ENCODE measurements at places on chromosomes 5 and 9.

DNA sequence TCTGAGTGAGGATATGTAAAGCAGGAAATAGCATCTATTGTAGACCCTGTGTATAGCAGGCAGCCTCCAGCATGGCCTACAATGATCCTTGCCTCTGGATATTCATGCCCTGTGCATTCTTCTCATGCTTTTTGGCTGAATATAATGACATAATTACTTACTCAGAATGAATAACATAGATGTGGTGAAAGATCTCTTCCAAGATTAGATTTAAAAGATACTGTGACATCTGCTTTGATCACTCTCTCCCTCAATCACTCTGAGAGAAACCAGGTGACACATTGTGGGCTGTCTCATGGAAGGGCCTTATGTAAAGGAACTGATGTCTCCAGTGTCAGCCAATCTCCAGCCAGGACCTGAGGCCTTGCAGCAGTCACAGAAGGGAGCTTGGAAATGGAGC is 376.7 kb downstream of the DNAH5 start:
- DNase-seq, result no peak

DNA sequence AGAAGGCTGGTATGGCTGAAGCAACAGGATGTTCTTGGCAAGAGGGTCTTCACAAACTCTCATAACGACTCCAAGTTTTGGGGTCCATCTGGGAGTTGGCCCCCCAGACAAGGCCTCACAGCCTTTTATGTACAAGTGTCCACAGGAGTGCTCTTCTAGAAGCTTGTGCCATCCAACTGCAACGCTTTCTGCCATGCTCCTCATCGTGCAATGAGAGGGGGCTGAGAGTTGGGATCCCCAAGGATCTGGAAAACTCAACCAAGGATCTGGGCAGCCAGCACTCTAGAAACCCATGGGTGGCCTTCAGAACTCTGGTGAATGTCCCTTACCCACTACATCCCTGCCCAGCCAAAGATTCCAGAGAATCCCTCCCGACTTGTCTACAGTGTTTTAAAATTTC is 8.5 kb upstream of the AMBP start:
- no peak for DNase-seq

- no peak for DNase-seq
Measured at GRCh38 chr5:173807181-173807655, 80.9 kb upstream of the CPEB4 start.

DNA sequence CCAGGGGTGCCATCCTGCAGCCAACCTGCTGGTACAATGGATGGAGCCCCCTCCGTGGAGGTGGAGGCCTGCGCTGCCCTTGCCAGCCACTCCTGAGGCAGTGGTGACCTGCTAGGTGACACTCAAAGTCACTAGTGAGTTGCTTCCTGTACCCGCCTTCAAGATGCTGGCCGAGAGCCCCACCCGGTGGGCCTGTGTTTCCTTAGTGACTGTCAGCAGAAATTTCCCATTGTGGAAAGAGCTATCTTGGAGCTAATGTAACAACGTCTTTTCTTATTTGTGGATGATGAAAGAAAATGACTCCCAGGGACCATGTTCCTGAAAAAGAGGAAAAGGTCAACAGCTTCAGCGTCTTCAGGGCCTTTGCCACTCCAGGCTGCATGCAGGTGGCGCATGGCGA is 117.0 kb upstream of the BOD1 start:
- no peak for DNase-seq

DNA sequence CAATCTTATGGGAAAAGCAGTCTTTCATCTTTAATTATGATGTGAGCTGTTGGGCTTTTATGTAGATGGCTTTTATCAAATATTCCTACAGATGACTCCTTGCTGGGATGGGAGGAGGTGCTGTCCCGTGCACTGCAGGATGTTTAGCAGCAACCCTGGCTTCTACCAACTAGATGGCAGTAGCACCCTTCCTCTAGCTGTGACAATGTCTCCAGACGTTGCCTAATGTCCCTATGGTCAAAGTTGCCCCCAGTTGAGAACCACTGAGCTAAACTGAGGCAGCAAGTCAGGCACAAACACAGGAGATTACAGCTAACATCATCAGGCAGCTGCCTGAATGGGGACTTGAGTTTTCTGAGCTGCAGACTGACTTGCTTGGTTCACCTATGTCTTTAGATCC is 401.9 kb upstream of the PDE4D start:
- DNase-seq, result no peak

- peak; percentile 49 for DNase-seq
Measured at GRCh38 chr9:128098297-128099230, 29.0 kb downstream of the PTGES2 start.

GRCh38 chr9:27600256-27600655 is 27.0 kb upstream of the C9orf72 start:
- DNase-seq, result no peak
